Activated CD8-positive, alpha-beta memory T cell treated with anti-CD3 and anti-CD28 coated beads for 1 hour (primary cell): ENCODE measurements at places on chromosomes 1 and 21.

GRCh38 chr1:47980501-47980900, 16.7 kb downstream of the TRABD2B start:
- no peak for DNase-seq

- no peak for DNase-seq
Measured at GRCh38 chr1:175186433-175187160, 6.0 kb downstream of the KIAA0040 start.

DNA sequence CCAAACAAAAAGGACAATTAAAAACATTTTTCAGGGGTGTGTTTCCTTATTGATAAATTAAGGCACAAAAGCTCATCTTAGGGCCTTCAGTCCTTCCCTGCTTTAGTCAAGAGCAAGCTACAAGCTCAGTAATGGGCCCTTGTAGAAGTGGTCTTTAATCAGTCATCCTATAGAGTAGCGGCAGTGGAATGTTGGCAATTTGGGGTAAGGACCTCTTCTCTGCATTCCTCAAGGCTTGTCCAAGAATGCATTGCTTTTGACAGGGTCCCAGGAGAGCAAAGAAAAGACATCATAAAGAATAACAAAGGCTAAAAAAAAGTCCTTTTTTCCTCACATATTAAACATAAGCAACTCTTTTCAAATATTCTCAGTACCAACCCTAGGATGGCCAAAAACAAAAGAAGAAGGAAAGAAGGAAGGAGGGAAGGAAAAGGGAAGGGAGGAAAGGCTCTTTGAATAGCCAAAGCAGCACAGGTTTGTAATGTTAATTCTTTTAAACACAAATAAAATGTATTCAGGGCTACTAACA, 27.3 kb upstream of the CAMK1G start:
- no peak for DNase-seq

DNA sequence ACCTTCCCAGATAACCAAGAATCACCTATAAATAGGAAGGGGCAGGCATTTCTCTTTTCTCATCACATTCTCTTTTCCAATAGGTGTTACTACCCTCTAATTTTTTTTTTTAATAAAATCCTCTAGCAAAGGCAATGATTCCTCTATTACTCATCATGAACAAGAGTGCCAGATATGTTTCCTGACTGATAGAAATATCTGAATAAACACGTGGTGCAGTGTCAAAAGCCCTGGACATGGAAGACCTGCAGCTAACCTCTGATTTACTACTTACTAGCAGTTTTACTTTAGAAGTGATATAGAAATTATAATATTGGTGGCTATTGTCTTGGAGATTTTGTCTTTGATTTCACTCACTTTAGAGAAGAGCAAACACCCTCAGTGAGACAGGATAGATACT, 194.6 kb upstream of the SAMSN1 start:
- no peak for DNase-seq
